Hematopoietic multipotent progenitor cell treated with erythropoietin and hydrocortisone succinate and interleukin-3 and kit ligand, for 15 days (in vitro differentiated cells): ENCODE measurements at places on chromosomes 2 and 18.
A peak's percentile ranks its signal among the peaks of the same experiment; 100 is the strongest.

DNA sequence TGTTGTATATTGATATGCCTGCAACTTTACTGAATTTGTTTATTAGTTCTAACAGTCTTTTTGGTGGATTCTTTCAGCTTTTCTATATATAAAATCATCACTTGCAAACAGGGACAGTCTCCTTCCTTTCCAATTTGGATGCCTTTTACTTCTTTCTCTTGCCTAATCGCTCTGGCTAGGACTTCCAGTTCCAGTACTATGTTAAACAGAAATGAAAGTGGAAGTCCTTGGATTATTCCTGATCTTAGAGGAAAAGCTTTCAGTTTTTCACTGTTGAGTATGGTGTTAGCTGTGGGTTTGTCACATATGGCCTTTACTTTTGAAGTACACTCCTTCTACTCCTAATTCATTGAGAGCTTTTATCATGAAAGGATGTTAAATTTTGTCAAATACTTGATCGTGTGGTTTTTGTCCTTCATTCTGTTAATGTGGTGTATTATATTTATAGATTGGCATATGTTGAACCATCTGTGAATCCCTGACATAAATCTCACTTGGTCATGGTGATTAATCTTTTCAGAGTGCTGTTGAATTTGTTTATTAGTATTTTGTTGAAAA, 52.9 kb downstream of the REL start:
- no peak for DNase-seq

- no peak for DNase-seq
Observed at GRCh38 chr18:76251691-76252090, 243.4 kb downstream of the ZNF516 start.

- DNase-seq: no peak
Observed at GRCh38 chr18:12238826-12239225, 15.3 kb upstream of the CIDEA start.

DNA sequence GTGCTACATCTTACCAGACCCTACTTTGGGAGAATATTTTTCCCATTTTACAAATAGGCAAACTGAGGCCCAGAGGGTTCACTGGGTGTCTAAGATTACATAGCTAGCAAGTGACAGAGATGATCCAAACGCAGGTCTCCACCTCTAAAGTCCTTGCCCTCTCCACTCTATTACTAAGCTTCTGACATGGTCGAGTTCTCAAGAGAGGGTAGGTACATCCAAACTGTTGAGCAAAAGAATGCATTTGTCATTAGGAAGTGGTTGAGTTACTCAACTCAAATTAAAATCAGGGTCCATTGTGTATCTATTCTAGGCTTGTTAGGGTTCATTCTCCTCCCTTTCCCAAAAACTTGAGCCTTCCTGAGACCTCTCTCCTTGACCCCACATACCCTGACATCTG, 680.6 kb upstream of the FANCL start:
- no peak for DNase-seq

GRCh38 chr2:42914314-42914713, 121.9 kb upstream of the HAAO start:
- DNase-seq: no peak

DNA sequence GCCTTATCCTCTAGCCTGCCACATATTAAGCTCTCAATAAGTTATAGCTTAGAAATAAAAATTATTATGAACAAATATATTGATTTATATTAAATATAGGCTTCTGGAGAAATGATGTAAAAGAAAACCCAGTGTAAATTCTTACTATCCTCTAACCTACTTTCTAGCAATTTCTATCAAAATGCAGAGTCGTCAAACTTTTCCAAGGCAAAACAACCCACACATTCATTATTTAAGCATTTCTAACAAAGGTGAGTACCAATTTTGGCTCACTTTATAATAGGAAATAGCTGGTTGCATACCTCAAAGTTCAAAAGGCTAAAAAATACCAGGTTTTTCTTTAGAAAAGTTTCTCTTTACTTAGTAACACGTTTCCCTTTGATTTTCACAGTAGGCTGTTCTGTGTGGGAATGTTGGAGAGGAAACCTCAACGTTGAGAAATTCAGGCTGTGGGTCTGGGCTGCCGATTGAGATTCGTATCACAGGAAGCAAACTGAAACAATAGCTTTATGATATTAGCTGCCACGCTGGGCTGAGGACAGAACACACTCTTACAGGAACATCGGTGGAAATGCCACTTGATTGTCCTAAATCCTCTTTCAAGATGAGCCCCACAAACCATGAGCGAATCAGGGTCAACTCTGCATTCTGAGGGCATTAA, 53.0 kb downstream of the EPAS1 start:
- no peak for DNase-seq

GRCh38 chr2:118806797-118807667, 40.4 kb downstream of the EN1 start:
- DNase-seq: no peak

- no peak for DNase-seq
Observed at GRCh38 chr2:56084111-56084901, 99.5 kb upstream of the CCDC85A start.

- no peak for DNase-seq
Observed at GRCh38 chr2:169184074-169184473, 114.7 kb downstream of the DHRS9 start.

DNA sequence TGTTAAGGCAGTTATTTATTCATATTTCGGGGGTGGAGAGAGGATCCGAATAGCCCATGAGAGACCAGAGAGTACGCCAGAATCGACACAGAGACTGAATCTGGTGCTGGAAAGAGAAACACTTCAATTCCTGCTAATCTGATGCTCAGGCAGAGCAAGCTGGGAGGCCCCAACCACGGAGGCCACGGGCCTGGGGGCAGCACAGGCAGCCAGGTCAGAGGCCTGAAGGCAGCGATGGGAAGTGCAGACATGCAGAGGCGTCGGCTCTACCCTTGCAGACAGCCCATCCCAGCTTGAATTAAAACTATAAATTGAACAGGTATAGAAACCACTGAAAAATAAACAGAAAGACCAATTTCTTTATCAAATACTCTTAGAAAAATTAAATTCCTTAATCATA, 50.6 kb downstream of the PXDN start:
- no peak for DNase-seq

DNA sequence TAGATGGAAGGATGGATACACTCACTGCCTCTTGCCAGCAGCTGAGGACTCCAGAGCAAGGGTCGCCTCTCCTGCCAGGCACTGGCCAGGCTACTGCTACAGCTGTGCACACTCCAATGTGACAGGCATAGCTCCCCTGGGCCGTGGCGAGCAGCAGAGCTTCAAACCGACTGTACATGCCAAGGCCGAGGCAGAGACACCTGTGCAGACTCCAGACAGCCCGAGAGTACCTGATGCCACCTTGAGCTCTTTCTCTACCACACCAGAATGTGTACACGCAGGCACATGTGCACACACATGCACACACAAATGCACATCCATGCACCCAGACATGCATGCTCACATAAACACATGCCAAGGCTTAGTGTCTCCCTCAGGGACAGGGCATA, 508.3 kb upstream of the MYT1L start:
- DNase-seq: no peak

DNA sequence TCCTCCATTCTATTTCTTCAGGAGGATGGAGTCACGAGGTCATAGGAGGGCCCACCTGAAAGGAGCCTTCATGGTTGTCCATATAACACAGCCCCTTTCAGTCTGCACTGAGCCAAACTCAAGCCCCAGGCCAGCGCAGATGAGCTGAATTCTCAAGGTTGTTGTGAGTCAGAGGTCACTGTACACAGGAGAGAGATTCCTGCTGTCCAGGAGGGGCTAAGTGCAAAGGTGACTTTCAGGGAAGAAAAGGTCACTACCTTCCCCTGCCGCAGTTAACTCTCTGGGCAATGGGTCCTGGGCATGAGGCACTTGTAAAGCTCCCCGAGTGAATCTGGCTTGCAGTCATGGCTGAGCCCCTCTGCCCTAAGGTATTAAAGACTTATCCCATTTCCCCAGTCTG, 150.7 kb downstream of the CTIF start:
- DNase-seq: no peak

DNA sequence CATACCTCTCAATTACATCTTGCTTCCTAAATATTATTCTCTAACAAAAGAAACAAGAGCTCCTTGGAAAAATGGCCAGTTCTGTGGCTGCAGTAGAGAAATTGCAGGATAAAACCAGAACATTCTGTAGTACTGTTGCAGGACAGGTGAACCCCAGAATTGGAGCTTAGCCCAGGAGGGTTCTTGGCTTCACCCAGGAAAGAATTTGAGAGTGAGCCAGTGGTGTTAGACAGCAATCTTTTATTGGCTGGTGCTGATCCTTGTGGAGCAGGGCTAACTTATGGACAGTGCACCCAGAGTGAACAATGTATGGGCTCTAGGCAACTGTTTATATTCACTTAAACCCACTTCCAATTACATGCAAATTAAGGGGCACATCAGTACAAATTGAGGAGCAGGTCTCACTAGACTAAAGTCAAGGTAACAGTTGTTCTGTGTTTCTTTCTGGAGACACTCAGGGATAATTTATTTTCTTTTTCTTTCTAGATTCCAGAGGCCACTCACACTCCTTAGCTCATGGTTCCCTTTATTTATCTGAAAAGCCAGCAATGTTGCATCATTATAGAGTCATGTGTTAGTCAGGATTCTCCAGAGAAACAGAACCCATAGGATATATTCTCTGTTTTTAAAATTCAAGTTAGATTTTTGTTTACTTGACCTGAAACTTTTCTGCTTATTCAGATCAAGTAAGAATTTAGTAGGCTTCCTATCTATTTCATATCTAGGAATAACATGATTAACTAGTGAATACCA, 348.1 kb downstream of the CCDC85A start:
- DNase-seq: no peak

GRCh38 chr2:148952621-148953020, 77.6 kb downstream of the KIF5C start:
- DNase-seq: no peak

DNA sequence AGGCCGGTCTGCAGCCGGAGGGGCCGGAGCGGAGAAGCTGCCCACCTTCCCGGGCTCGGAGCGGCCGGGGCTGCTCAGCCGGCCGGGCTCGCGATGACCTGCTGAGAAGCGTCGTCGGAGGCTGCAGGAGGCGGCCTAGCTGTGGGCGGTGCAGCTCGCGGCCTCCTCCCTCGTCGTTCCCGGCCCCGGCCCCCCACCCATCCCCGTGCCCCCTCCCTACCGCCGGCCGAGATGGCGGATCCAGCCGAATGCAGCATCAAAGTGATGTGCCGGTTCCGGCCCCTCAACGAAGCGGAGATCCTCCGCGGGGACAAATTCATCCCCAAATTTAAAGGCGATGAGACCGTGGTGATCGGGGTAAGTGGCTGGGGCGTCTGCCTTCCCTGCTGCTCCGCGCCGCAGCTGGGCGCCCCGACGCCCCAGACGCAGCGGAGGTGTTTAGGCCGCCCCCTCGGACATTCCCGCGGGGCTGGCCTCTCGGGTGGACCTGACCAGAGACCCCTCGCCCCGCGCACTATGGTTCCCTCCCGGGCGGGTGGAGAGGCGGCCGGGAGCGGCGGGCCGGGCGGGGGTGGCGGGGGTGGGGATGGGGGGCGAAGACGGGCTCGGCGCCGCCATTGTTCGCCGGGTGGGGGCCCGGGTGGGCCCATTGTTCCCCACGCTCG, 492 bp downstream of the KIF5C start:
- no peak for DNase-seq

GRCh38 chr2:30422444-30423040, 24.5 kb upstream of the LCLAT1 start:
- peak; percentile 68 for DNase-seq

DNA sequence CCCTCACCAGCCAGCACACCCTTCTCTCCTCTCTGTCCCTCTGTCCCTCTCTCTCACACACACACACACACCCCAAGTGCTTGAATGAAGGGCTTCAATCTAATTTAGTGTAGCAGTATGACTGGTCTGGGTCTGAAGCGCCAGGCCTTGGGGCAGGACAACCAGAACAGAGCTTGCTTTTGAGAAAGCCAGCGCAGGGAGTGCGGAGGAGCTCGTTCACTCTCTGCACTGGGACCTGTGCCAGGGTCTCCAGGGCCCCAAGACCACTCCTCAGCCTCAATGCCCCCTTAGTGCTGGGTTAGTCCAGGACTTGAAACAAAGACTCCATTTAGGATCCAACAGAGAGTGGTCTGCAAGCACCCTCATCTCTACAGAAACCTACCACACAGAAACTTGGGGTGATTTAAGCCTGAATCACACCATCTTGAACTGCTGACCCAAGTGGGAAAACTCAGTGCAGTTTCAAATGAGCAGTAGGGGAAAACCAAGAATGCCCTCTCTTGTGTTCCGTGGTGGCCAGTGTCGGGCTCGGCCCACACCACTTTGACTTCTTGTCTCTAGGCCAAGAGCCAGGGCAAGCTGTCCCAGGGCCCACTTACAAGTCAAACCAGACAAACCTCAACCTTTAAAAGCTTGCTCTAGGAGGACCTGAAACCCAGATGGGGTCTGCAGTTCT, 66.6 kb upstream of the WIPF1 start:
- no peak for DNase-seq

GRCh38 chr2:68390114-68390513, 25.0 kb downstream of the PLEK start:
- DNase-seq: no peak

GRCh38 chr2:94996305-94997100, 29.0 kb upstream of the MAL start:
- DNase-seq: no peak

DNA sequence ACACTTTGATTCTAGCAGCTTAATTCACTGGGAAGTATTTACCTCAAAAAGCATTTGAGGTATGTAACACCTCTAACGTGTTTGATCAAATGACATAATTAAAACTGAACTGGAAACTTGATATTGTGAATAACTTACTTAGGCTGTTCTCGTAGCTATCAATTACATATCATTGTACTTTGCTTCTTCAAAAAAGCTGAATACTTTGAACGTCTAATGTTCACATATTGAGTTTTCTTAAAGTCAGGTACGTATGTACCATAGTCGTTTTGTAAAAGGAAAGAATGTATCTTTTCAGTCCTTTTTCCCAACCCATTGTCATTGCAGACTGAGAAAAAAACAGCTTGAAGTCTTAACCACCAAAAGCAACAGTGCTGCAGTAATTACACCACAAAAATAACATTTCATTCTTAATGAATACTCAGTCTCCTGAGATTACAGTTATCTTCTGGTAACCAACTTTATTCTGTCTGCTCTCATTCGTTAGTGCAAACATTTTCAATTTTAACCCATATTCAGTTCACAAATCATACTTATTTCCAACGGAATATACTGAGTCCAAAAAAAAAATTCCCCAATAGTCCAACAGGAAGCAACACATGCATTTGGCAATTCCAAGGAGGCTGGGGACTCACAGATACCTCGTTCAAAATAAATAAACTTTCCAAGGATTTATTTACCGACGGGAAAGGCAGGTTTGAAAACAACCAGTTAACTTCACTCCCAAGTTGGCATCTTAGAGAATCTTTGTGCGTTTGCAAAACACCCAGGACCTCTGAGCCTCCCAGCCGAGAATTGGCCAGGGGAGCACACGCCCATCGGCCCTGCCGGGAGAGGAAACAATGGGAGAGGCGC, 1.1 kb downstream of the CHN1 start:
- no peak for DNase-seq

GRCh38 chr2:64637931-64638330, 15.8 kb downstream of the SERTAD2 start:
- no peak for DNase-seq

DNA sequence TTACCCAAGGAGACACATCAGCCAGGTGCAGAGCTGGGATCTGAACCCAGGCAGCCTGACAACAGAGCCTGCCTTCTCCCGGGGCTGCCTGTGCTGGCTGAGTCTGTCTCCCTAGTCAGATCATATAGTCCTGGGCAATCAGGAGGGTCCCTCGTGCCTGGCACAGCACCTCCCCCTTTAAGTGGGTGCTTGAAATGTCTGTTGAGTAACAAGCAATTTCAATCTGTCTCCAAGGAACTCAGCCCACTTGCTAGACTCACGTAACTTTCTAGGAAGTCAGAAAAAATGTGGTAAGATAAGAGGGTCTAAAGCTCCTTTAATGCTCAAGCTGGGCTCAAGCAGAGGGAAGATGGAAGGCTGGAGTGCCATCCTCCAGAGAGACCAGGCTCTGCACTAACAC, 51.9 kb downstream of the REEP1 start:
- DNase-seq: no peak
